ENCODE measurements at places on chromosomes 16 and 17. TPM values are rescaled to one million over a fixed set of nuclear protein-coding genes. Genes with fewer than 3 reads are reported as not detected.

DRC3 gene
- 1.3 TPM for total RNA-seq

NPIPA8 gene
- 0.22 TPM for total RNA-seq

SPNS3 gene
- 0.22 TPM for total RNA-seq

SNAI3 gene
- 0.13 TPM for total RNA-seq

TMEM132E gene
- not detected for total RNA-seq

TNK1 gene
- total RNA-seq: 0.27 TPM

VMO1 gene
- total RNA-seq: 0.93 TPM

PPM1E gene
- under 0.01 TPM for total RNA-seq

HCRT gene
- total RNA-seq: not detected

SLFN14 gene
- not detected for total RNA-seq

CFAP97D1 gene
- total RNA-seq: not detected

TBCD gene
- total RNA-seq: 77.5 TPM

PLXDC1 gene
- not detected for total RNA-seq

KRTAP9-4 gene
- not detected for total RNA-seq

CCL4 gene
- total RNA-seq: not detected

KRT39 gene
- total RNA-seq: not detected

ABCC12 gene
- total RNA-seq: not detected

IL34 gene
- 0.14 TPM for total RNA-seq

LGALS9B gene
- total RNA-seq: not detected

RHBDL3 gene
- not detected for total RNA-seq

ARL5C gene
- total RNA-seq: not detected

SYCE1L gene
- 1.9 TPM for total RNA-seq

SDR42E2 gene
- 0.07 TPM for total RNA-seq

CD19 gene
- not detected for total RNA-seq

CACNG1 gene
- total RNA-seq: not detected

KRT32 gene
- not detected for total RNA-seq

RNF167 gene
- 25.3 TPM for total RNA-seq

TBC1D3C gene
- total RNA-seq: not detected

All from thoracic aorta endothelial cell (primary cell).